ENCODE measurements at places on chromosomes 3 and 15. TPM values are rescaled to one million over a fixed set of nuclear protein-coding genes. Genes with fewer than 3 reads are reported as not detected.

ALDH1A2 gene
- 19.6 TPM for total RNA-seq

- no peaks in the 10 kb centered on the region for H3K27me3 ChIP-seq
- H3K4me3 ChIP-seq = no peak overlapping the region
- no peak for DNase-seq
- H3K36me3 ChIP-seq = no peaks in the 10 kb centered on the region
- H3K27ac ChIP-seq = no peak overlapping the region
These were observed 38.2 kb upstream of the GYG1 start for GRCh38 chr3:148953094-148953493.

CISH gene
- total RNA-seq = 17.4 TPM

DNA sequence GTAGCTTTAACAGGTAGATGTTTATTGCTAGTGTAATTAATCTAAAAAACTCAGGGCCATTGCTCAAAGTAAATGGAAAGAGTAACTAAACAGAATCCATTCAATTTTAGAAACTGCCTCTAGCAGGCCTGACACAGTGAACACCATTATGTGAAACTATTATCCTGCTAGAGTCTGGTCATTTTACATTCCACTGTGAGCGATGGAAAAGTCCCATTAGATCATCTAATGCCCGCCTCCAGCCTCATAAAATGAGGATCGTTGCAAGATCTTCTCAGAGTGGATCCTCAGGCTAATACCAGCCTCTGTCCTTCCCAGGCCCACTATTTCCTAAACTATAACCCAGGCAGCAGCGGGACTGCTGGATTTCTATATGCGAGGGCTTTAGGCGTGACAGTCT is 107.7 kb downstream of the WDR76 start:
- H3K27ac ChIP-seq = no peak overlapping the region
- H3K36me3 ChIP-seq = no peaks in the 10 kb centered on the region
- H3K27me3 ChIP-seq = no peaks in the 10 kb centered on the region
- DNase-seq = no peak
- no peaks in the 10 kb centered on the region for H3K4me1 ChIP-seq
- no peak overlapping the region for H3K4me3 ChIP-seq

DNA sequence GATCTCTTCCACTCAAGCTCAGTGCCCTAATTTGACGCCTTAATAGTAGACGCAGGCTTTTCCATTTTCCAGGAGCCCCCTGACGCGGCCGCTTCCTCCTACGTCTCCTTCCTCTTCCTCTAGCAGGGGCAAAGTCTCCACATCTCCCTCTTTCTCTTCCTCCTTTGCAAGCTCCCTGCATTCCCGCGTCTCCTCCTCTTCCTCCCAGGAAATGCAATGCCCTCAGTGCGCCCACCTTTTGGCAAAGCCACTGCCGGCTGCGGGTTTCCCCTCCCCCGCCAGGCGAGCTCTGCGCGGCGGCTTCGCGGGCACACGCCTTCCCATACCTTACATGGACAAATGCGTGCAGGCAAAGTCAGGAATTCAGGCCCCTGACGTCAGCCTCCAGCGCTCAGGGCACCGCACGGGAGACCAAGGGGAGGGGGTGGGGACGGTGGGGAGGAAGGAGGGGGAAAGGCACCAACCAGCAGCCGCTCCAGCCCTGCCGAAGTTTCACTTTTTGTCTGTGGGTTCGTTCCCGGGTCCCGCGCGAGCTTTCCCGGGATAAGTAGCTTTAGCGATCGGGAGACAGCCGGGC is 432 bp upstream of the LPP start:
- H3K27me3 ChIP-seq = no peaks in the 10 kb centered on the region
- DNase-seq = peak; percentile 91
- H3K4me1 ChIP-seq = no peaks in the 10 kb centered on the region
- peak overlapping the region; percentile 90 for H3K4me3 ChIP-seq
- no peaks in the 10 kb centered on the region for H3K36me3 ChIP-seq

CMTM8 gene
- total RNA-seq = 4.2 TPM

- no peak overlapping the region for H3K27ac ChIP-seq
- H3K36me3 ChIP-seq = no peaks in the 10 kb centered on the region
- no peaks in the 10 kb centered on the region for H3K4me1 ChIP-seq
- no peak overlapping the region for H3K4me3 ChIP-seq
- H3K27me3 ChIP-seq = no peaks in the 10 kb centered on the region
- no peak for DNase-seq
These were observed 44.6 kb upstream of the RASGRP1 start for GRCh38 chr15:38609097-38609738.

DNA sequence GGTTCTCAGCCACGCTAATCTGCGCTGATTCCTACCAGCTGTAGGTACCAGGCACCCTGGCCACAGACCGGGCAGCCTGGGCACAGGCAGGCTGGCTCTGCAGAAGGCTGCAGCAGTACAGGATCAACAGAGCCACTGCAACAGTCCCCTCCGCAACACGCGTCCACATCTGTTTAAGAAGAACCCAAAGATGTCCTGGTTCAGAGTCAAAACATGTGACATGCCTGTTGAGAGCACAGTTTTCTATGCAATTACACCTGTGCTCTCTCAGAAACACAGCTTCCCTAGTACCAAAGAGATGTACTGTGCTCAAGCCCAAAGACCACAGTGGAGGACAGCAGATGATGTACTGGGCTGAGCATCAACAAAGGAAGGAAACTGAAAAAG is 18.8 kb downstream of the LRIG1 start:
- H3K4me3 ChIP-seq = peak overlapping the region; percentile 17
- DNase-seq = no peak
- H3K27me3 ChIP-seq = no peaks in the 10 kb centered on the region
- H3K4me1 ChIP-seq = peaks cover 15% of the 10 kb centered on the region
- no peaks in the 10 kb centered on the region for H3K36me3 ChIP-seq

PLA2G4E gene
- total RNA-seq = not detected

- peak overlapping the region; percentile 99 for H3K4me3 ChIP-seq
- H3K4me1 ChIP-seq = no peaks in the 10 kb centered on the region
- no peaks in the 10 kb centered on the region for H3K27me3 ChIP-seq
- H3K36me3 ChIP-seq = no peaks in the 10 kb centered on the region
- H3K27ac ChIP-seq = peak overlapping the region; percentile 100
- DNase-seq = no peak
These were observed 1.1 kb upstream of the MSL2 start for GRCh38 chr3:136197159-136197793.

DISP2 gene
- under 0.01 TPM for total RNA-seq

DNA sequence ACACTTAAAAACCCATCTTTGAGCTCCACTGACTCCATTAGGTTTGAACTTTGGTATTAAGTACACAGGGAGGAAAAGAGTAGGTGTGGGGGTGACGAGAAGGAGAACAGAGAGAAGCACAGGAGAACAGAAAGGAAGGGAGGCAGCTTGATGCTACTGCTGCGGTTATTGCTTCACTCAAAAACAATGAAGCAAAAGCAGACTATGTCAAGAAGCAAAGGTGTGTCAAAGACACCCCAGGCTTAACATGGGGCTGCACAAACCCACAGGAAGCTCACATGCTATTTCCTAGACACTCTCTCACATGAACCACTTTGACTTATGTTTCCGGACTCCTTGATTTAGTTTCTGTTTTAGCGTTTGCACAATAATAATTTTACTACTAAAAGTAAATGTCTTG is 961.0 kb upstream of the CFAP20DC start:
- H3K4me1 ChIP-seq = no peaks in the 10 kb centered on the region
- DNase-seq = no peak
- H3K27ac ChIP-seq = no peak overlapping the region
- H3K36me3 ChIP-seq = no peaks in the 10 kb centered on the region
- no peak overlapping the region for H3K4me3 ChIP-seq

- H3K4me3 ChIP-seq = no peak overlapping the region
- H3K4me1 ChIP-seq = no peaks in the 10 kb centered on the region
- no peak overlapping the region for H3K27ac ChIP-seq
- no peaks in the 10 kb centered on the region for H3K27me3 ChIP-seq
These were observed 119.6 kb downstream of the TCF12 start for GRCh38 chr15:57038040-57038439.

Data from breast epithelium (tissue), 4 donors.